ENCODE measurements at places on chromosomes 2 and 18.
A peak's percentile ranks its signal among the peaks of the same experiment; 100 is the strongest.

DNA sequence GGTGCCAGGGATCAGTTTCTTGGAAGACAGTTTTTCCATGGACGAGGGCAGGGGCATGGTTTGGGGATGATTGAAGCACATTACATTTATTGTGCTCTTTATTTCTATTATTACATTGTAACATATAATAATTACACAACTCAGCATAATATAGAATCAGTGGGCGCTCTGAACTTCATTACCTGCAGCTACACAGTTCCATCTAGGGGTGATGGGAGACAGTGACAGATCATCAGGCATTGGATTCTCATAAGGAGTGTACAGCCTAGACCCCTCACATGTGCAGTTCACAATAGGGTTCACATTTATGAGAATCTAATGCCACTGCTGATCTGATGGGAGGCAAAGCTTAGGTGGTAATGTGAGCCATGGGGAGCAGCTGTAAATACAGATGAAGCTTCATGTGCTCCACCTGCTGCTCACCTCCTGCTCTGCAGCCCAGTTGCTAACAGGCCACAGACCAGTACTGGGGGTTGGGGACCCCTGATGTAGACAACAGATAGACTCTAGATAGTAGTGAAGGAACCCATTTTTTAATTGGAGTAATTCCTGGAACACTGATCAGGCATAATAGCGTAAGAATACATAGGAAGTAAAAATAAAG lies 41.5 kb upstream of the MC4R start:
- DNase-seq: no peak

GRCh38 chr2:238462782-238463396 lies 36.2 kb downstream of the ASB1 start:
- peak; percentile 39 for DNase-seq

DNA sequence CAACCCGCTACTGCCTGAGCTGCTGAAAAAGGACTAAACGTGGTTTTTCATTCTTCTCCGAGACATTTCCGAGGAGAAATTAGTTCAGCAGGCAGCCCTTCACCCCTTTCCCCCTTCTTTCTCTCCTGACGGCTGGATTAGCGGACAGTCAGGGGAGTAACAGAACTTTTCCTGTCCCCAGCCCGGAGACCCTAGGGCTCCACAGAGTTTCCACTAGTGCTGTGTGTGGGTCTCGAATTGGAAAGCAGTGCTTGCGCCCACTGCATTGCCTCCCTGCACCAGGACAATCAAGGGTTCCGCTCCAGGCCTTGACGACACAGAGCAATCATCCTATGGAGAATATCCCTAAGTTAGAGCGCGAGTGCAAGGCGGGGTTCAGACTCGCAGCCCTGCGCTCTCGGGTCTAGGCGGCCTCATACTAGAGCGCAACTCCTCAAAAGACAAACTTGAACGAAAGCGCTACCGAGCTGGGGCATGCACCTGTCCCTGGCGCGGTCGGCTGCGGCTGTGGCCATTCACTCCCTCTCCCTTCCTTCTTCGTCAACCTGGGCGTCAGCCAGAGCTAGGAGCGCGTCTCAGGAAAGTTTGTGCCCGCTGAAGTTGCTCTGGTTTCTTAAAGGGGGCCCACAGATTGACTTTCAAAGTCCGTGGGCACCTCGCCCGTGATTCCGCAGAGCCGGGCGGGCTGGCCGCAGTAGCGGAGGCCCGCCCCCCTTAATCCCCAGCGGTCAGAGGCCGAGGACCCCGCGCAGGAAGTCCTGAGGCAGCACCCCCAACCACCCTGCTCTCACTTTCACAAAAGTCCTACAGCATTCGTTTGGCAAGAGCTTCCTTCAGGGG lies 801 bp downstream of the OSR1 start:
- no peak for DNase-seq

- no peak for DNase-seq
Observed at GRCh38 chr2:160592993-160593392, 99.4 kb upstream of the RBMS1 start.

DNA sequence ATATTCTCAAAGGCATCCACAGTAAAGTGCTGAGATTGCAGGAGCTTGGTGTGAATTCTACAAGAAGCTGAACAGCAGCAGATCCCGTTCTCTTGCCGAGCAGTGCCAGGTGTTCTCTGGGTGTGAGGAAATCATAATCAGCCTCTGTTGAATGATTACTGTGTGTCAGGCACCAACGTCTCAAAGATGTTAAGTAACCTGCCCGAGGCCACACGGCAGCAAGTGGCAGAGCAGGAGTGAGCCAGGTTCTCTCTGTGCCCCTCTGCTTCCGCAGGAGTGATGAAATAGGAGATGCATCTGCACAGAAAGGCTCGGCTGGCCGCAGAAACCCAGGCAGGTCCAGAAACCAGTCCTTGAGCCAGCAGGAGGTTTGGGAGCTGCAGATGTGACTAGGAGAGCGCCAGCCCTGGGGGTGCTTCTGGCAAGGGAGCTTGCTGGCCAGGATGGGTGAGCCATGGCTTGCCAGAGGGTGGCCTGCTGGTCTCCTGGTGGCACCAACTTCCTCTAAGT lies 68.4 kb downstream of the COPS7B start:
- DNase-seq: no peak

DNA sequence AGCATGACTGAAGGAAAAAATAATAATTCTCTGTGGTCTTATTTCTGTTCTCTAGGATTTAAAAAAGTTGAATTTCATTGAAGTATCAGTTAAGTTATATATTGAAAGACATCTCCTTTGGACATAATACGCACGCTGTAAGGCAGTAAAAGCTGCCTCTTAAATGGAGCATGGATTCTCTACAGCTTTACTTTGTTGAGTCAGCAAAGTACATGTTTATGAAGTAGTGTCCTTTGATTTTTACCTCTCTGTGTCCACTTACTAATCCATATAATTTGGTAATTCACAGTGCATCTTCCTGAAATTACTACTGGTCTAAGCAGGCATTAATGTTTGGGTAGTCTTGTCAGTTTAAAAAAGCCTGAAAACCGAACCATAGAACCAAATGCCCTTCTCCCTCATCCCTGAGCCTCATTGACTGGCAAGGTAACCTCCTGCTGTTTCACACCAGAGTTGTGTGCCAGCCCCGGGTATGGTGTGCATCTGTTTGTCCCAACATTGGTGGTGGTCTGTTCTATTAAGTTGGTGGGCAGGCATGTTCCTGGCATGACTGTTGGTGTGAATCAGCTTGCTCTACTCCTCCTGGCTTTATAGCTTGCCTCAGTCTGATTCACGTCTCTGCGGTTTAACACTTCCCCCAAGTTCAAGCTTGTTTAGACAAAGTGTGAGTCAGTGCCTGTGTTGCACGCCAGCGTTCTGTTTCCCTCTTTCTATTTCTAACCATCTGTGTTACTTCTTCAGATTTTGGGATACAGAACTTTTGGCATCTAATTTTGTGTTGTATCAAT lies 71.0 kb upstream of the ITM2C start:
- no peak for DNase-seq

- peak; percentile 43 for DNase-seq
Observed at GRCh38 chr2:207531032-207531952, 1.5 kb downstream of the CREB1 start.

GRCh38 chr18:49994410-49994809 lies 181.1 kb upstream of the ACAA2 start:
- no peak for DNase-seq

DNA sequence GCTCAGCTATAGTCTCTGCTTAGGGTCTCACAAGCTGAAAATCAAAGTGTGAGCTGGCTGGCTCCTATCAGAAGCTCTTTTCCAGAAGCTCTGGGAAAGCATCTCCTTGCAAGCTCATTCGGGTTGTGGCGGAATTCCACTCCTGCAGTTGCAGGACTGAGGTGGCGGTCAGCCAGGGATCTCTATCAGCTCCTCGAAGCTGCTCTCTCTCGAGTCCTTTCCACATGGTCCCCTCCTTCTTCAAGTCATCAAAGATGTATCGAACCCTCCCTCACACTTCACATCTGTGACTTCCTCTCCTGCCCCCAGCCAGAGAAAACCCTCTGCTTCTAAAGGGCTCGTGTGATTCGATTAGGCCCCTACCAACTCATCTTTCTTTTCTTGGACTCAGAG lies 141.7 kb downstream of the ZFP36L2 start:
- DNase-seq: no peak

DNA sequence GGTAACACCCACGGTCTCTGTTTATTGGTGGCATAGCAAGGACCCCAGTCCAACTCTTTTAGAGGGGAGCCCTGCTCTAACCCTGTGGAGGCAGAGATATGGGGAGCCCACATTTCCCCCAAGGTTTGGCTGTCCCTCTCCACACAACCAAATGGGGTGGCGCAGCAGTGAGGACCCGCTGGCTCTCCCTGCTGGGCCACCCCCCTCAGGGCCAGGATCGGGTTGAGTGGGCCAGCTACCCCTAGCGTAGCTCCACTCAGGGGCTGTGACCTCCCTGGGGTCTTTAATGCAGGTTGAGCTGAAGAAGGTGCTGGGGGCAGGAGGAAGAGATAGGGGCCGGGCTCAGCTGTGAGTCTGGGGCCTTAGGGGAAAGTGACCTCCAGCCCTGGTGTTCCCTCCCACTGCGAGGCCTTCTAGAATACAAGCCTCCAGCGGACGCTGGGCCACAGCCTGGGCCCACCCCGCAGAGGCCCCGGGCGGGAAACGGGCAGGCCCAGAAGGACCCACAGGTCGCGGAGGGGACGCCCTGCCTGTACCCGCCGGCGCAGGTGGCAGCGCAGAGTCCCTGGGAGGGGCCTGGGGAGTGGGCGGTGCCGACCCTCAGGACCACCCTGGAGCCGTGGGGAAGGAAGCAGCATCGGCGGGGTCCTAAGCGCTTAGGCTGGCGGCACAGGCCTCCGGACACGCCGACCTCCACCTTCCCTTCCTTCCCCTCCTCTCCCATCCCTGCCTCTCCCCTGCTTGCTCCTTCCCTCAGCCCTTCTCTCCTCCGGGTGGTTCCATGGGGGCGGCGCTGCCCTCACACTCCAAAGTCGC lies 9.6 kb downstream of the CROCC2 start:
- no peak for DNase-seq

- no peak for DNase-seq
Observed at GRCh38 chr2:240024766-240025165, 376 bp downstream of the NDUFA10 start.

DNA sequence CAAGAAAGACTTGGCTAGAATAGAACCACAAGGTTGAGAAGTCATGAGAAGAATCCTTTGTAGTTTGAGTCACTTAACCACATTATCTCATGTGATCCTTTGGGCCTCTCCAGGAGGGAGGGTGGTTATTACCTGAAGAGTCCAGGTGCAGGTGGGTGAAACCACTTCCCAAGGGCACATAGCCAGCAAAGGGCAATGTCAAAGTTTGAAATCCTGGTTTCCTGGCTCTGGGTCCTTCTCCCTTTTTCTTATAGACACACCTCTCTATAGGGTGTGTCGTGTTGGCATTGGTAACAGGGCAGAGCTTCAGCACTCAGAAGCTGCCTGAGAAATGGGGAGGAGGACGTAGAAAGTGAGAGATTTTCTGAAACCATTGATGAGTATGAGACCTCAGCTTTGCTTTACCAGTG lies 137.9 kb downstream of the MGAT5 start:
- DNase-seq: no peak

GRCh38 chr2:7264791-7265190 lies 347.6 kb downstream of the RNF144A start:
- DNase-seq: no peak

DNA sequence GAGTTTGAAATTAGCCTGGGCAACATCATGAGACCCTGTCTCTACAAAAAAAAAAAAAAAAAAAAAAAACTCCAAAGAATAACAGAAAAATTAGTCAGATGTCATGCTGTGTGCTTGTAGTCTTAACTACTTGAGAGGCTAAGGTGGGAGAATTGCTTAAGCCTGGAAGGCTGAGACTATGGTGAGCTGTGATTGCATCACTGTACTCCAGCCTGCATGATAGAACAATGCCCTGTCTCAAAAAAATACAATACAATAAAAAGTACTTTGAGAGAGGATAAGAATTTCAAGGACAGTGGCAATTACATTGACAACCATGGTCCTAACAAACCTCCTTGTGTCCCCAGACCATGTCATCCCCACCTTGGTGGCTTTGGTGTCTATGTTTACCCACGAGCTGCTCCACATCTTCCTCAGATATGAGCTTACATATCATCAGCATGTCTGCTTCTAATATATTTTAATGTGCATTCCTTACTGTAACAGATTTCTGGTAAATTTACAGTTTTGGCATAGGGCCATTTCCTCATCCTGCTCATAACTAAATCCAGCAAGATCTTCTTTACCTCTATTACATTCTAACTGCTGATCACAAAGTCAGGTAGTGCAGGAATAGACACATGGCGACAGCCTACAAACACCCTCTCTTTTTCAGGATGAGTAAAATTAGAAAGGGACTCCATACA lies 437.7 kb upstream of the HNRNPA3 start:
- no peak for DNase-seq

- no peak for DNase-seq
Observed at GRCh38 chr18:67290421-67290820, 226.1 kb downstream of the DSEL start.

GRCh38 chr2:147425437-147426029 lies 419.3 kb upstream of the ACVR2A start:
- no peak for DNase-seq

GRCh38 chr2:24026233-24026632 lies 16.3 kb downstream of the MFSD2B start:
- no peak for DNase-seq

GRCh38 chr2:36449213-36449612 lies 93.6 kb downstream of the CRIM1 start:
- DNase-seq: no peak

GRCh38 chr2:24404491-24404921 lies 44.2 kb upstream of the ITSN2 start:
- no peak for DNase-seq

DNA sequence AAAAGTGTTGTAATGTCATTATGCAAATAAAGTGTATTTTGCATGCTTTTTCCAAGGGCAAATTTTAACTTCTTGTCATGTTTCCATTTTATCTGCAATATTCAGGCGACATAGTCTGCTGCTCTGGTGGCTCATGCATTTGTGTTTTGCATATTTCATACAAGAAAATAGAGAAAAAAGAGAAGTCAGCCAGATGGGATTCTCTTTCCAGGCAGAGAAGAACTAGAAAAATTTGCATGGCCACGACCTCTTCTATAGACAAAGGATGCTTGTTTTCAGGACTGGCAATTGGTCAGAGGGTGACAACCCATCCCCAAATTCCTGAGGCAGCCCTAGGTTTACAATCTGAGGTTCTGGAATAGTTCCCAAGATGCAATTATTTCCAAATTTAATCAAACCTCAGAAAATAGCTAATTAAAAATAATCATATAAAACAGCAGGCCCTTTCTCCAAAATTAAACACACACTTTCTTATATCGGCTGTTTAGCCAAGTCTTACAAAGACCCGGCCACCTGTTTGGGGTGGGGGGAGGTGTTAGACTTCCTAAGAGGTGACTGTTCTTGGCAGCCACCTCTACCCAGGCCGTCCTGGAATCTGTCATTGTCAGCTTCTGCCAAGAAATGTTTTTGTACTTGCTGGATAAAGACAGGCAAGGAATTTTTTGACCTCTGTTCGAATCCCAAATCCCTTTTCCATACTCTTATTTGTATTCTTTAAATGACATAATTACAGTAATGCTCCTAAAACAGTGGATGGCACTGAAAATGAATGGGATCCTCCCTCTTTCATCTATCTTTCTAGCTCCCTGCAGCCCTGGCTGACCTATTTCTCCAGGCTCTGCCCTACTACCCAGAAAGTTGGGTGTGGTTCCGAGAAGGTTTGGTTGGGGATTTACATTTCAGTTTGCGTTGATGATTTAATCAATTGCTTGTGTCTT lies 20.8 kb upstream of the SOS1 start:
- no peak for DNase-seq
